Memory B cell (primary cell): ENCODE measurements at places on chromosomes 1 and 21.

- no peak for DNase-seq
Measured at GRCh38 chr1:30904191-30904961, 4.2 kb downstream of the SDC3 start.

- no peak for DNase-seq
Measured at GRCh38 chr1:11357276-11357675, 84.3 kb downstream of the UBIAD1 start.

GRCh38 chr21:32991361-32991760 is 34.4 kb upstream of the OLIG2 start:
- DNase-seq, result no peak

DNA sequence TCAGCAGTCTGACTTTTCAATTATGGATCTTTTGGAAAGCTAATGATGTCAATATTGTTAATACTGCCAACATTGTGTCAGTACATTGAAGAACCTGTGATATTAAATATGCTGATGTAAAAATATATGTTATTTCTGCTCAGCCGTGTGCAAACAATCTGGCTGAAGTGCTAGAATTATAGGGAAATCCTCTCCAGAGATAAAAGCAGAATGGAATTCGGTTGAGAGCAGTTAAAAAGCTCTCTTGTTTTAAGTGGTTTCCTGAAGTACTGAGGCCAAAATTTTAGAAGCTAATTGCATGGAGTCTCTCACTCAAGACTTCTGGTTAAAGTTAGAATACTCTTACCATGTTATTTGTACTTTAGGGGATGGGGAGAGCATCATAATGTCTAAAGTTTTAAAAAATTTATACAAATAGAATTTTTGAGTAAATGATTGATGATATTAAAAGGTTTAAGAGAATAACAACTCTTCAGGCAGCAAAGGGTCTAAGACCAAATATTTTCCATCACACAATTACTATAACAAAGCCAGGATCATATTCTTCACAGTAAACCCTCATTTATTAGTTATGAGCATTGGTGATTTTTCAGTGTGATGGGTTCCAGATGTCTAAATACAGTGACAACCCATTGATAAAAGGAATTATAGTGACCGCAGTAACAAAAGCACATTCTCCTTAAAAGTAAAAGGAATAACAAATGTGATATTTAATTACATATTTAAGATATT is 834.2 kb upstream of the CXADR start:
- no peak for DNase-seq

DNA sequence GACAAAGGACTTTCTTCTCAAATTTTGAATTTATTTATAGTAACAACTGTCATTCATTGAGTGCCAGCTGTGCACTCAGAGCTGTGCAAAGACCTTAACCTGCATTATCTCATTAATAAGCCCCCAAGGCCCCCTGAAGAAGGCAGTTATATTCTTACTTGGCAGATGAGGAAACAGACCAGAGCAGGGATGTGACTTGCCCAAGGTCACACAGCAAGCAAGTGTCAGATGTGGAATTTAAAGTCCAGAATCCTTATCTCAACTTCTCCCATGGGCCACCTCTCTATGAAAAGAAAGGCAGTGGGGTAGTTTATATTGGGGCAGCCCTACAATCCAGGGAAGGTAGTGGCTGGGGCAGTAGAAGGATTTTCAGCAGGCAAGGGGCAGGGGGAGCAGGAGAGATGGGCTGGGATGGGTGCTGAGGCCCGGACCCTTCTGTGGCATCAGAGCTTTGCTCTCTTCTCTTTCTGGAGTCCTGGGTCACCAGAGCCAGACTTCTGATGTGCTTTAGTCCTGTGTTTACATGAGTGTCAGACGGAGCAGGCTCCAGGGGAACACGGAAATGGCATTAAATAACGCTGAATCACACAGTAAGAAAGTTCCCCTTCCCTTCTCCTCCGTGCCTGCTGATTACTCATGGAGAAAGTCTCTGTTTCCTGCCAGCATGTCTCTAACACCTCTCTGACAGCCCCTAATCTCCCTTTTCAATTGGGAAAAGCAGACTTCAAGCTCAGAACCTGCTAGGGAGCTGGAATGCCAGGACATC is 39.5 kb downstream of the EPHB2 start:
- DNase-seq, result no peak

DNA sequence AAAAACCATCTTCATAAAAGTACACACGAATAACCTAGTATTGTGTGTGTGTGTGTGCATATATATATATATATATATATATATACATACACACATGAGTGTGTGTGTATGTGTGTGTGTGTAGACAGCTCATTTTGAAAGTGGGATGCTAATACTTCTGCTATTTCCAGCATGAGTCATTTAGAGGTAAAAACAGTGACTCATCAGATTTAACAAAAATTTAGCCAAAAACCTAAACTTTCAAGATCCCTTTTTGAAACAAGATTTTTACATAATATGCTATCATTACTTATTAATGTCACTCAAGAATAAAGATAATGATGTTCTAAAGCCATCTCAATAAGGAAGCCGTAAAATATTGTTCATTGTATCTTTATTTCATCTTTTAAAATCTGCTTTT is 35.6 kb upstream of the ADGRL4 start:
- DNase-seq, result no peak

DNA sequence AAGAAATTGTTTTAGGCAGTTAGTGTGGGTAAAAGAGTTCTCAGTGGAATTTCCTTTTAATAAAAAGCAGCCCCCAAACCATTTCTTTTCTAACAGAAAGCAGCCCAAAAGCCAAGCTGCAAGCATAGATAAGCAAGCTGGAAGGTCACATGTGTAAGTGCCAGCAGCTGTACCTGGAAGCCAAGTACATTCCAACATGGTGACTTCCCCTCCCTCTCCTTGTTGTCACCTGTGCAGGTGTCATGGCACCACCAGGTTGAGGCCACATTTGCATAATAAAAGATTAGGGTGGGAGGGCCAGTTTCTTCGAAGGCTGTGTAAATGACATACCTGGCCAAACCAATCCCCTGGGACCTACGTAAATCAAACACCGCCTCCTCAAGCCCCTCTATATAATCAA is 240.3 kb upstream of the RAB4A start:
- DNase-seq, result no peak

DNA sequence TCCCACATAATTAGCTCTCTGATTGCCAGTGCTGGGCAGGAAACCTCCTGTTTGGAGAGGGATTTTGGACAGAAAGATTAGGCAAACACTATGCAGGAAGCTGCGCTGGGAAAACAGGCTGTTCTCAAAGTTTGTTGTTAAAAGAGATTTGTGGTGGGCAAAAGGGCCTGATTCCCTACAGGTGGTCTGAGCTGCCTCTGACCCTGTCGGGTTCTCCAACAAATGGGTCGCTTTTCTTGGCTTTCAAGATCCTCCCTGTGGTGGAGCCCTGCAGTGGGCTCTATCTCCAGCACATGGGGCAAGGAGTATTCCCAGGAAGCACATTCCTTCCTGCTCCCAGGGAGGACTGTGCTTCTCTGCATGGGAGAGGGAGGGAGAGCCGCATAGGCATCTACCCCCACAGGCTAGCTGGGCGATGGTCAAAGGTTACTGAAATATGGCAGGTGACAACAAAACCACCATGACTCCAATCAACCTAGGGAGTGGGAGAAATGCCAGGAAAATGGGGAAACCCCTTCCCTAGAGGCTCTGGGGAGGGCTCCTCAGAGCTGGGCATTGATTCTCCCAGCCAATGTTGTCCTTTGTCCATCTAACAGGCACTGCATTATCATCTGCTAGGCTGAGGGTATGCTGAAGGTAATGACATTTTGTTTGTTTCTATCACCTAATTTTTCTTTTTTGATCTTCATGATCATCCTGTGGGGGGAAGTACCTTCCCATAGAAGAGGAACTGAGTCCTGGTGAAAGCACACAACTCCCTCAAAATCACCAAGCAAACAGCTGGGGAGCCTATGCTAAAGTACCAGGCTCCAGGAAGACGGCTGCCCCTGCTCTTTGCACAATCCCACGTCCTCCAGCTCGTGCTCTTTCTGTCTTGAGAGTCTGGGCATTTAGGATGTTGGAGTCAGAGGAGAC is 85.3 kb downstream of the PLXNA2 start:
- DNase-seq, result no peak

GRCh38 chr1:2344744-2345296 is 46.5 kb downstream of the MORN1 start:
- no peak for DNase-seq

GRCh38 chr1:57377339-57378139 is 46.3 kb downstream of the DAB1 start:
- no peak for DNase-seq

DNA sequence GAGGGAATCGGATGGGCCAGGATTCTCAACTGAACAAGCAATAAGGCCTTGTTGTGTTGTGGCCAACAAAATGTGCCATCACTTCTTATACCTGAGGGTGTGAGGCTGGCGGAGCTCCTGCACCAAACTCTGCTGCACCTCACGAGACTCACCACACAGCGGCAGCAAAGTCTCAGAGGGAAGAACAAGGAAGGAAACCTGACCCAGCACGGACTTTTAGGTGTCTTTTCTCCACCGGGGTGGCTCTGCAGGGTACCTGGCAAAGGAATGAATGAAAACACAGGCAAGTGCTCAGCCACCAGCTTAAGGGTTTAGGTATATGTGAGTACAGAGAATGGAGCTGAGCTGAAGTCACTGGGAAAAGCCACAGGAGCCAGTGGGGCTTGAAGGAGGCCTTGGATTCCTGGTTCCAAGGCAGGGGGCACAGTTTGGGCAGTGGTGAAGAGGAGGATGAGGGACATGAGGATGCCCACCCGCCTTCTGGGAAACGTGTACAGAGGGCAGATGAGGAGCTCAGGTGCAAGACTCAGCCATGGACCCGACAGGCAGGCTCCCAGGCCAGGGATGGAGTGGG is 31.1 kb upstream of the HSD3B1 start:
- peak; percentile 1 for DNase-seq

GRCh38 chr1:30125821-30126170 is 597.6 kb downstream of the MATN1 start:
- DNase-seq, result no peak

DNA sequence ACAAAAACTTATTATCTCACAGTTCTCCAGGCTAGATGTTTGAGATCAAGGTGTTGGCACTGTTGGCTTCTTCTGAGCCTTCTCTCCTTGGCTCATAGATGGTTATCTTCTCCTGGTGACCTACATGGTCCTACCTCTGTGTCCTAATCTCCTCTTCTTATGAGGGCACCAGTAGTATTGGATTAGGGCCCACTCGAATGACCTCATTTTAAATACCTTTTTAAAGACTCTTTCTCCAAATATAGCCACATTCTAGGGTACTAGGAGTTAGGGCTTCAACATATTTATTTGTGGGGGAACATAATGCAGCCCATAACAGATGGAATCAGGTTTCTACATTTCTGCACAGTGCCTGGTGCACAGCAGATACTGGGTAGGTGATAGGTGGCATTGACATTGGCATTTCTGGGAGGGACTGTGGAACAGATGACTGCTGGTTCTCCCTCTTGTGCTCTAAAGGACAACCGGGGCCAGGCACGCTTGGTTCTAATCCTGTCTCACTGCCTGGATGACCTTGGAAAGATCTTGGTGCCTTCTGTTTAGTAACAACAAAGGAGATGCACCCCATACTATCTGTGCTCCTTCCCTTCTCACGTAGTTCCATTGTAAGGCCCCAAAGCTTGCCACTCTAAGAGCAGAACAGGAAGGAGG is 140.3 kb downstream of the PLPP3 start:
- DNase-seq, result no peak

DNA sequence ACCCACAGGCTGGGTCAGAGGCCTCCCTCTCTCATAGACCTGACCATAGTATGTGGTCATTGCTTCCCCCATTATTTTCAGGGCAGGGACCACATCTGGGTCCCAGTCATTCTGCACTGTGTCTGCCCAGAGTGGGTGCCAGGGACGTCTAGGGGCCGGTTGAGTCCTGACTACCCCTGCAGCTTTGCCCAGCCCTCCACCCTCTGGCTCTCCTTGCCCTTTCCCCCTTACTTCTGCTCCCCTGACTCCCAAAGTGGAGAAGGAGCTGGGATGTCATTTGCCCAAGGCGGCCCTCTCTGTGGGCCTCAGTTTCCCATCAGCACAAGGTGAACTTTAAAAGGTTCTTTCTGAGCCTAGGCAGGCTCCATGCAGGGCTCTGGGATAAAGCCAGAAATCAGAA is 4.3 kb upstream of the TTC22 start:
- DNase-seq, result no peak

- no peak for DNase-seq
Measured at GRCh38 chr1:191971447-191971846, 186.8 kb upstream of the RGS18 start.

- DNase-seq, result no peak
Measured at GRCh38 chr1:193435781-193436180, 249.4 kb upstream of the B3GALT2 start.

DNA sequence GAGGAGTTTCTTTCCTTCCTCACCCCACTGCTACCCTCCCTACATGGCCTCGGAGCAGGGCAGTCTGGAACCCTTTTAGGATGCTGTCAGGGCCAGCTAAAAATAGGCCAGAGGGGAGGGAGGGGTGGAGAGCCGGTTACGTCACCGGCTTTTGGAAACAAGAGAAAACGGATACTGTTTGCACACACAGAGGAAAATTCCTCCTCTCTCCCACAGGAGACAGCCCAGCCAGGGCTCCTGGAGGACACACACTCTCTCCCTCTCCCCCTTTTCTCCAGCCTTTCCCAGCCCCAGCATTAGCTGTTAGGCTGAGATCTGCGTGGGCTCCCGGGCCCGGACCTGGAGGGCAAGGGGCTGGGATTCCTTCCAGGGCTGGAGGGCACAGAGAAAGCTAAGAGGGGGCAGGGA is 20.0 kb upstream of the ALDH4A1 start:
- no peak for DNase-seq

- no peak for DNase-seq
Measured at GRCh38 chr1:8974551-8974950, 28.9 kb downstream of the CA6 start.

DNA sequence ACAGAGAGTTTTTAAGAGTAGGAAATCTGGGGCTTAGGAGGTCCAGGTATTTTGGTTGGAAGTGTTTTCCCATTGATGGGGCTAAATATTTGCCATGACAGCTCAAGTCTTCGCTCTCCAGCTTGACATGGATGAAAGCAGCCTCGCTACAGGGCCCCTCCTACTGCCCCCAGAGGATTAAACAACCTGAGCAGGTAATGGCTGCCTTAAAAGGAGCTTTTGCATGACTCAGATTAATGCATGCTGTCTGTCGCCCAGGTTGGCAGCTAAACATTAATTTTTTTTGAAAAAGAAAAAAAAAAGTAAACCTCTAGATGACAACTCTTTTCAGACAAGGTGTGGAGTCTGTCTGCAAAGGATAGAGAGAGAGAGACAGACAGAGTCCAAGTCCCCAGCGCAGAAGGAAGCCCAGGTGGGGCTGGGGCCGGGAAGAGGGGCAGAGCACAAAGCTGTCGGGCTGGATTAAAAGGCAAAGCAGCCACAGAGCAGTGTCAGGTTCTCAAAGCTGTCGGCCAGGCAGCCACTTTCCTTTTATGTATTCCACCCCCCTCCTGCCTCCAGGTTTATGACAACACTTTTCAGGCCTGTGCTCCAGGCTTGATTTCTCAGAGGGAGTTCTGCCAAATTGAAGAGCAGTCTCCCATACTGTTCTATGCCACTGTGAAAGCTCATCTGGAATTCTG is 127.9 kb downstream of the CLIC6 start:
- no peak for DNase-seq
